ENCODE measurements at places on chromosomes 5 and 9.

GRCh38 chr9:101970609-101971008, 232.2 kb upstream of the GRIN3A start:
- DNase-seq = no peak

DNA sequence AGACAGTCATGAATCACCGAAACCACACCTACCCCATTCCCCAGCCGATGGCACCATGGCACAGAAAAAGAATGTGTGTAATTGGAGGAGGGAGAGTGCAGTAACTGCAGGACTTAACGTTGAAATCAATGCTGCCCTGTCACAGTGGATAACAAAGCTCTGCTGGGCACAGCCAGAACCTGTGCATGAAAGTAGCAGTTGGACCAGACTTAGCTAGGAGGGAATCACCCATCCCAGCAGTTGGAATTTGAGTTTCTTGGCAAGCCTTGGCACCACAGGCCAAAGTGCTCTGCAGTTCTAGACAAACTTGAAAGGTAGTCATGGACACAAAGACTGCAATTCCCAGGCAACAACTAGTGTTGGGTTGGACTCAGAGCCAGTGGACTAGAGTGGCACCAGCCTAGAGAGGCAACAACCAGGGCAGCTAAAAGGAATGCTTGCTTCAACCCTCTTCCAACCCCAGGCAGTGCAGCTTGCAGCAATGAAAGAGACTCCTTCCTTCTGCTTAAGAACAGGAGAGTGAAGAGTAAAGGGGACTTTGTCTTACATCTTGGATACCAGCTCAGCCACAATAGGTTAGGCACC, 19.1 kb downstream of the TMEM232 start:
- DNase-seq = no peak

GRCh38 chr9:131892162-131892707, 152.4 kb upstream of the RAPGEF1 start:
- peak; percentile 9 for DNase-seq

GRCh38 chr5:96198356-96199058, 234.5 kb downstream of the PCSK1 start:
- DNase-seq = peak; percentile 73

DNA sequence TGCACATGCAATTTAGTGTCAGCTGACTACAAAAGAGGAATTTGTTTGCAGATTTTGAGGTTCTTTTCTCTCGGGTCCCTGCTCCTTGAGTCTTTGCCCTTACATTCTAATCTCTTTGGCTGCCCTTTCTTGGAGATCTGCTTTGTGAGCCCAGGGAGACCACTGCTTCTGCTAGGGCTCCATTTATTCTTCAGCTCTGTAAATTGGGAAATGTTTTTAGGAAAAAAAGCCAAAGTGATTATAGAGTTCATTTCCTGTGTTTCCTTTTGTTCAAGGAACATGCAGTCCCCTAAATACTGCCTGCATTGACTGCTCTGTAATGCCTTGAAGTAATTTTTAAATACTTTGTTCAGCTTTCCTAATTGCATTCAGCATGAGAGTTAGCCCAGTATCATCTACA, 197.4 kb downstream of the CSNK1G3 start:
- DNase-seq = no peak

DNA sequence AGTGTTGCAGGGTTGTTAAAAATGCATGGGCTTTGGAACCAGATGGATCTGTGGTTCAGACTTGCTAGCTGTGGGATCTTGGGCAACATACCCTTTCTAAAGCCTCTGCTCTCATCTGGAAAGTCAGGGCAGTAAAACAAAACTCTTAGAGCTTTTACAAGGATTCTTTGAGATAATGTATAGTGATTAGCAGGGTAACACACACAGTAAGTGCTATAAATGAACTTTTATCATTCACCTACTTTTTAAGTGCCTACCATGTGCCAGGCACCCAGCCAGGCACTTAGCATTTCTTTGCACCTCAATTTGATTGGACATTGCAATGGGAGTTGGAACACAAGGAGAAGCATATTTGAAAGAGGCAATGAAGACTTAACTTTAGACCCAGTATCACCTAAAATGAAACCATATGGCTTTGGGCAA, 208.6 kb upstream of the PAPPA start:
- DNase-seq = no peak

- DNase-seq = no peak
These were observed 306.6 kb upstream of the KIF2A start for GRCh38 chr5:61999371-61999770.

DNA sequence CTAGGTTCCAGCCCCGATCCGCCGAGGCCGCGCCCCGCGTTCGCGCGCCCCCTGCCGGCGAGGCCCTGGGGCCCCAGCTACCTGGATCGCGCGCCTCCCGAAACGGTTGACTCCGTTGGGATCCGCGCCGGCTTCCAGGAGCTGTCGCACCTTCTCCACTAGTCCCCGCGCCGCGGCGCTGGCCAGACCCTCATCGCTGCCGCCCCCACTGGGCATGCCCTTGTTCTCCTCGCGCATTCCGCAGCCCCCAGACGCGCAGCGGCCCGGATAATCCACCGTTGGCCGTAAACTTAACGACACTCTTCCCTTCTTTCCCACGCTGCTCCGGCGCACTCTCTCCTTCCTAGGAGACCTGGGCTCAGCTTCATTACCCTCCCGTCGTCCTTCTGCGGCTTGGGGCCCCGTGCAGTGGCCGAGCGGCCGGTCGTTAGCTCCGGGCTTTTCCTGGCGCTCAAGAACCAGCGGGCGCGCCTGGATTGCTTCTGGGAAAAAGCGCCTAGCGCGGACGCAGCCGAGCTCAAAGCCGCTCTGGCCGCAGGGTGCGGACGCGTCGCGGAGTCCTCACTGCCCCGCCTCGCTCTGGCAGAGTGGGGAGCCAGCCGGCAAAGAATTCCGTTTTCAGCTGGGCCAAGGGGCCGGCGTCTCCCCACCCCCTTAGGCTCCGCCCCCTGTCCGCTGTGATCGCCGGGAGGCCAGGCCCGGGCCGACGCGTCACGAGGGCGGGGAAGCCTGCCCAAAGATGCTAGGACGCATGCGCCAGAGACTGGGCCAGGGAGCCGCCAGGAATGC, at the start of gene CDKN2B:
TSS of gene CDKN2B (minus strand) at position 589 of the 789 bp plus-strand sequence. CDS start at position 237, 352 bp downstream.
- peak; percentile 97 for DNase-seq

GRCh38 chr9:129446828-129447550, 173.9 kb downstream of the C9orf50 start:
- no peak for DNase-seq

DNA sequence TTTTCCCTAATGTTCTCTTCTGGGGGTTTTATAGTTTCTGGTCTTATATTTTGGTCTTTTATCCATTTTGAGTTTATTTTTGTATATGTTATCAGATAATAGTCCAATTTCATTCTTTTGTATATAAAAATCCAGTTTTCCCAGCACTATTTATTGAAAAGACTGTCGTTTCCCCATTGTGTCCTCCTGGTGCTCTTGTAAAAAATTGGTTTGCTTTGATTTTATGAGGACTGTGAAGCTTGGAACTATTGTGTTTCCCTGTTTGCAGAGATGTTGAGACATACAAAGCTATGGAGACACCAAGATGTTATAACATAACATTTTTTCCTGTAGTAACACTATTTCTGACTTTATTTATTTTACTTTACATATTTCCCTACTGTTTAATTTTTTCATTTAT, 163.3 kb upstream of the TUT7 start:
- DNase-seq = no peak

GRCh38 chr9:100595391-100596199, 17.7 kb downstream of the CAVIN4 start:
- DNase-seq = peak; percentile 71

GRCh38 chr5:9066349-9066748, 479.5 kb downstream of the SEMA5A start:
- DNase-seq = no peak

- no peak for DNase-seq
These were observed 25.8 kb downstream of the DDX46 start for GRCh38 chr5:134784241-134784920.

DNA sequence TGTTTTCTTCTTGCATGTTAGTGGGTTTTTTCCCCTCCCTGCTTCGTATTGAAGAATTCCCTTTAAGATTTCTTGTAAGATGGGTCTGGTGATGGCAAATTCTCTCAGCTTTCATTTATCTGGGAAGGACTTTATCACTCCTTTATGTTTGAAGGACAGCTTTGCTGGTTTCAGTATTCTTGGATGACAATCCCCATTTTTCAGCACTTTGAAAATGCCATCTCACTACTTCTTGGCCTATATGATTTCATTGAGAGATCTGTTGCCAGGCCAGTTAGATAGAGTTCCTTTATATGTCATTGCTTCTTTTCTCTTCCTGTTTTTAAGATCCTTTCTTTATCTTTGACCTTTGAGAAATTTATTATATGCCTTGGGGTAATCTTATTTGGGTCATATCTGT, 106.3 kb downstream of the KDM4C start:
- DNase-seq = no peak

GRCh38 chr5:179278119-179278518, 67.1 kb downstream of the ADAMTS2 start:
- DNase-seq = no peak

DNA sequence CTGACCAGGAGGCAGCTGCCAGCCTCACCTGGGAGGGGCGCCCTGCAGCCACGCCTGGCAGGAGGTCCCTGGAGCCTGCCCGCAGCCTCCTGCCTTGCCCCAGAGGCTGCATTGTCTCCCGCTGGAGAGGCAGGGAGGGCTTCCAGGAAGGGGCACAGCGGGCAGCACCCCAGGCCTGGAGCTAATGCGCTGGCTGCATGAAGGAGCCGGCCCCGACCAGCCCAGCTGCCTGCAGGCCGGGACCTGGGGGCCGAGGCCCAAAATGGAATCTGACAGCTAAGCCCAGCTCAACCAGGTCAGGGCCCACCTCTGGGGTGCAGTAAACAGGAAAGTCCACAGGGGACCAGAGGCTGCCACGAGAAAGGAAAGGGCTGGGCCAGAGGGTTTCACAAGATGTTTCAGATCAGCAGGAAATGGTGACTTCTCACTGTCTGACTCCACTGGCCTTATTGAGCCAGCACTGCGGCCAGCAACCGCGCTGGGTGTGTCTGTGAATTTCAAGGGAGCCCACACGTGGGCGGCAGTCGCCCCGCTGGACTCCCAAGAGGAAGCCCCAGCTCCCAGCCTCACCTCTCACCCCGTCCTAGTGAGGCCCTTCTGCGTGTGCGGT, 18.6 kb upstream of the NOTCH1 start:
- peak; percentile 67 for DNase-seq

DNA sequence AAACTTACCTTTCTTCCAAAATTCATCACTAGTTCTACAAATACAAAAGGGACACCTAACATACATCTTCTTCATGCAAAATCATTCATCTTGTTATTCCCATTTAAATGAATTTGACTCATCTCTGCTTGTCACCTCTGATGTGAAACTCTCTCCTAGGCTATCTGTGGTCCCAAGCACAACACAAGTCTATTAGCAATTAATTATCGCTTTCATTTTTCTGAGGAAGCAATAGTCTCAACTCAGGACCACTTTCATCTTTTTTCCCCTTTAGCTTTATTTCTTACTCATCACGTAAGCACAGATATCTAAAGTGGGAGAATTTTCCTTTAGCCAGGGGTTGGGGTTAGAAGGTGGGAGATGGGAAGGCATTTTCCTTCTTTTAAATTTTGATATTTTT, 131.9 kb downstream of the ST8SIA4 start:
- DNase-seq = no peak

- peak; percentile 85 for DNase-seq
These were observed 42.9 kb downstream of the PDCD1LG2 start for GRCh38 chr9:5553211-5553610.

DNA sequence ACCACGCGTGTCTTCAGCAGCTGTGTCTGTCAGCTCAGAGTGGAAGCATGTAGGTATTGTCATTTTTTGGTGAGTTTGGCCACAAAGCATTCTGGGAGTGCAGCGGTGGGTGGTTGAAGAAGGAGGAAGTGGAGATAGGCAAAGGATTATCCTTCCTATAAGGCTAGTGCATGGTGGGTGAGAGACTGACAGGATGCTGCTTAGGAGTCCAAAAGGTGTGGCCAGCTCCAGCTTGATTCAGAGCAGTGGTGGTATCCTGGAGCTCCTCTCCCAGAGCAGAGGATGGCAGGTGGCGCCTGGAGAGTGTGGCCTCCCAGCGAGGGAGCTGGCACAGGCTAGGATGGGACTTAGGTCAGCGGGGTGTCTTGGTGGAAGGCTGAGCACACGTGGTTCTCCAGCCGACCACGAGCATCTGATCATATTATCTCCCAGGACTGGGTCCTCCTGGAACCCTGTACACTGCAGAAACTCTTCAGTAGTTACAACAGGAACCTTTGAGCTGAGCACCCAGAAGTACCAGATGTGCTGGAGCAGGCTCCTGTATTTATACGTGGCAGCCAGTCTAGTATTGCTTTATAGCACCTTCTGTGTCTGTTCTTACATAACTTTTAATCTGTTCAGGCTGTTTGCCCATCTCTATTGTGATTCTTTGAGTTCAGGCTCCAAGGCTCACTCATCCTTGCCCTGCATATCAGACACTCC, 29.6 kb downstream of the MAML1 start:
- DNase-seq = no peak

GRCh38 chr9:120893611-120894307, 16.8 kb upstream of the PHF19 start:
- peak; percentile 39 for DNase-seq

DNA sequence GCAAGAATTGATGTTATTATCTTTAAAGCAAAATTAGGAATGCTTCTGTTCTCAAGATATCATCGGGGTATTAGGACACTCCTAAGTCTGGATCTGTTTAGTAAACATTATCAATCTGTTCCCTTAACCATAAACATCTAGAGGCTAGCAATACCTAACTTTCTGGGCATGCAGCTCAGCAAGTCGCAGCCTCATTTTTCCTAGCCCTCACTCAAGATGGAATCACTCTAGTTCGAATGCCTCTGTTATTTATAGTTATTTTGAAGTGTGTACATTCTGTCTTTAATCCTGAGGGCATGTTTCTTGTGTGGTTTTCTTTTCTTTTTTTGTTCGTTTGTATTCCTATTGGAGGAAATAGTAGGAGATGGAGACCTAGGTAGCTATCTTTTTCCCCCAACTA, 66.9 kb downstream of the FER start:
- no peak for DNase-seq

- no peak for DNase-seq
These were observed 491.0 kb upstream of the WWC1 start for GRCh38 chr5:167800427-167800826.

DNA sequence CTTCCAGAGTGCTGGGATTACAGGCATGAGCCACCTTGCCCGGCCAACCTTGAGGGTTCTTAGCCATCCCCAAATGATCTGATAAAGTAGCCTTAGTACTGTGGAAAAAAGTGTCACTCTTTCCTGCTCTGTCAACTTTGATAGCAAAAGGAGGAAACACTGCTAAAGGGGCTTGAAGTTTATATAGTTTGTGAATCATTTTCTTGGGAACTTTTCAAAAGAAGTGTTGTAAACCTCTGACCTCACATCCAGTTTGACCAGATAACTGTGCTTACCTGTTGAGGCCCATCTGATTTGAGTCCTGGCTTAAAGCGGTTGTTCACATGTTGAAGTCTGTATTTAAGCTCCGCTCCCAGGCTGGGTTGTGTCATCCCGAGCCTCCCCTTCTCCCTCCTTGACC, 303.3 kb downstream of the DOCK8 start:
- no peak for DNase-seq

Measured in astrocyte of the spinal cord (primary cell).